ENCODE measurements at places on chromosomes 3 and 15. TPM values are rescaled to one million over a fixed set of nuclear protein-coding genes. Genes with fewer than 3 reads are reported as not detected.

The CADM2 gene
- total RNA-seq = 0.45 TPM

The A4GNT gene
- not detected for total RNA-seq

The MCTP2 gene
- 5.3 TPM for total RNA-seq

The EPHB1 gene
- total RNA-seq = 1.6 TPM

The DNAH1 gene
- total RNA-seq = 4.4 TPM

The PP2D1 gene
- total RNA-seq = 0.88 TPM

The SNTN gene
- total RNA-seq = 0.58 TPM

GRCh38 chr3:40615918-40616819 lies 91.4 kb downstream of the ZNF621 start:
- ATAC-seq = no peak

DNA sequence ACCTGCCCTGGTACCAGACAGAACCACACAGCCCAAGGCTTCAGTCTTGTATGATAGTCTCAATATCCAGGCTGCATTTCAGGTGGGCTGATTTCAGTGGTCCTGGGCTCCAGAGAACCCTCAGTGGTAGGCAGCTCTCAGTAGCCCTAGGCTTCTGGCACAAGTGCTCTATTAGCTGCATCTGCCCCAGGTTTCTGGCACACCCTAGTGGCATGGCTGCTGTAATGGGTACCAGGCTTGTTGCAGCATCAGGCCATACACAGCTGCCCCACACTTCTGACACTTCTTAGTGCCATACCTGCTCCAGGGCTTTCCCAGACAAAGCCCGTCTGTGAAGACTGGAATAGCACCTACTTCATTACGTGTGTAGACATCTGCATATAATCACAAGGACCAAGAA lies 1062.2 kb upstream of the EPHA6 start:
- ATAC-seq = no peak

DNA sequence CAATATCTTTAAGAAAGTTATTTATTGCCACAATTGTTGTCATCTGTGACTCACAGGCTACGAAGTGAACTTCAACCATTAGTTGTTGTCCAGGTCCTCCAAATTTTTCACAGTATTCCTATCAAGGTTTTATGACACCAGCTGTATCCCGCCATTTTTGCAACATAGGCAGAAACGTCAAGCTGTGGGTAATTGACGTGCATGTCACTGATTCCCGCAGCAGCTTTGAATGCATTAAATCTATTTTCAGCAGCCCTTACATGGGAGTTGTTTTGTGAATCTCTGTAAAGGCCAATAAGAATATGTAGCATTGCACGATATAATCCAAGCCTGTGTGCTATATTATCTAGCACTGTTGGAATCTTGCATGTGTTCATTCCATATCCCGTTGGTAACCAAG lies 109.1 kb upstream of the TOPAZ1 start:
- ATAC-seq = no peak

- ATAC-seq = no peak
Measured at GRCh38 chr15:30063835-30064546, 18.8 kb upstream of the GOLGA8J start.

- ATAC-seq = no peak
Measured at GRCh38 chr15:84874981-84875699, 9.3 kb upstream of the SLC28A1 start.

DNA sequence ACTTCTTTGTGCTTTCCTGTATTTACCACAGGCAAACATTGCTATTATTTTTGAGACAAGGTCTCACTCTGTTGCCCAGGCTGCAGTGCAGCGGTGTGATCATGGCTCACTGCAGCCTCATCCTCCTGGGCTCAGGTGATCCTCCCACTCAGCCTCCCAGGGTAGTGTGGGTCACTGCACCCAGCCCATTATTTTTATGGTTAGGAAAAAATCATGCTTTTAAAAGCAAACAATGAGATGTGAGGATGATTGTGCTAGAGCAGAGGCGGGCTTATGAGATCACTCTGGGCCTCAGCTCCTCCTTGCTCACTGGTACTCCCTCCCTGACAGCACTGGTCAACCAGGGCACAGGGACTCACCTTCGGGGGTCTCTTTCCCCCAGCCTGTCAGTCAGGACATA lies 2.2 kb downstream of the MAN2C1 start:
- no peak for ATAC-seq

GRCh38 chr15:74635228-74635627 lies 19.6 kb downstream of the CLK3 start:
- ATAC-seq = peak; percentile 61

DNA sequence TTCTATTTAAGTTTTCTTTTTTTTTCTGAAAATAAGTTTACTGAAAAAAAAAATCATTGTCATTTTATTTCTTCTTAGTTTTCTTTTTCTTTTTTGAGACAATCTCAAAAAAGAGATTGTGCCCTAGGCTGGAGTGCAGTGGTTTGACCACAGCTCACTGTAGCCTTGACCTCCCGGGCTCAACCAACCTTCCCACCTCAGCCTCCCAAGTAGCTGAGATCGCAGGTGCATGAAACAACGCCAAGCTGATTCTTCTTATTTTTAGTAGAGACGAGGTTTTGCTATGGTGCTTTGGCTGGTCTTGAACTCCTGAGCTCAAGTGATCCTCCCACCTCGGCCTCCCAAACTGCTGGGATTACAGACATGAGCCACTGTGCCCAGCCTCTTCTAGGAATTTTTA lies 65.7 kb upstream of the OSTN start:
- no peak for ATAC-seq

DNA sequence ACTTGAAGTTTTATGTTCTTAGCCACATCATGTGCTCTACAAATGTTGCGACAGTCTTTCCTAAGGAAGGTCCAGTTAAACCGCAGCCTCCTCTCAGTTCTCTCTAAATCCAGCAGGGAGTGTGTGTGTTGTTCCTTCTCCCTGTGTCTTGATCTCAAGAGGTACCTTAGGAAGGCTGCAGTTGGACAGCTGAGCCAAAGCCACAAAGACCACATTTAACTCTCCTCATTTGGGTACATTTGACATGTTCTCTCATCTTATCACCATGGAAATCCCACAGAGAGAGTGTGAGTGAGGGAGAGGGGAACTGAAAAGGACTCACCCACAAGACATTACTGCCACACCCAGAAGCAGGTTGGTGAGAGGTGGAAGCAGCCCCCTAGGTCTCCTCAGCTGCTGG lies 79.5 kb downstream of the CD200R1L start:
- ATAC-seq = no peak

GRCh38 chr3:82163907-82164520 lies 402.6 kb upstream of the GBE1 start:
- ATAC-seq = no peak

DNA sequence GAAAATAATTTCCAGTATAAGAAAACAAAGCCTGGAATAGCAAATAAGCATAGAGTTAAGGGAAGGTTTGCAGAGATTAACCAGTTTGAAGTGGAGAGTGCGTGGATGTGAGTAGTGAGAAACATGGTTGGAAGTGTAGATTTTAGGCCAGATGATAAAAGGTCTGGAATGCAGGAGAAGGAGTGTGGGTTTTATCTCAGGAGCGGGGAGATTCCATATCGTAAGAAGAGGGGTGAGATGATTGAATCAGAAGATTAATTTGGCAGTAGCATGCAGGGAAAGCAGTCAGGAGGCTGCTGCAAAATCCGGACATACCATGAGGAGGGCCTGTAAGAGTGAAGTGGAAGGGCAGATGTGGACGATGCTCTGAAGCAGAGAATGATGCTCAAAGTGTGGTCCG lies 13.7 kb downstream of the PPARG start:
- no peak for ATAC-seq

GRCh38 chr15:68298882-68299381 lies 21.4 kb downstream of the FEM1B start:
- peak; percentile 77 for ATAC-seq

- no peak for ATAC-seq
Measured at GRCh38 chr15:95758851-95759250, 571.6 kb upstream of the NR2F2 start.

DNA sequence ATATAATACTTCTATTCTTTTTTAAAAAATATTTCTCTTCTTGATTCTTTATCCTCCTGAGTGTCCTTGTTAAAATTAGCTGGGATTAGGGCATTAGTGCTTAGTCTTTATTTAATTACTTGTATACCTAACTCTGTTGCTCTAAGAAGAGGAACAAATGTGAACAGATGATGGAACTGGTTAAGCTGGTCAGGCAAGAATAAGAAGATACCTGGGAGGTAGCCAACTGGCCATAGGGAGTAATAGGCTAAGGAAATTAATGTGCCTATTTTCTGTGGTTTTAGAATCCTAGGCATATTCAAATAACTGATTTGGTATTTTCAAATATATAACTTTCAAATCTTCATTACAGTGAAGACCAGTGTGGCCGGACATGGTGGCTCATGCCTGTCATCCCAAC lies 54.4 kb downstream of the EIF3J start:
- no peak for ATAC-seq

GRCh38 chr3:192082730-192083660 lies 622.0 kb downstream of the PYDC2 start:
- no peak for ATAC-seq

DNA sequence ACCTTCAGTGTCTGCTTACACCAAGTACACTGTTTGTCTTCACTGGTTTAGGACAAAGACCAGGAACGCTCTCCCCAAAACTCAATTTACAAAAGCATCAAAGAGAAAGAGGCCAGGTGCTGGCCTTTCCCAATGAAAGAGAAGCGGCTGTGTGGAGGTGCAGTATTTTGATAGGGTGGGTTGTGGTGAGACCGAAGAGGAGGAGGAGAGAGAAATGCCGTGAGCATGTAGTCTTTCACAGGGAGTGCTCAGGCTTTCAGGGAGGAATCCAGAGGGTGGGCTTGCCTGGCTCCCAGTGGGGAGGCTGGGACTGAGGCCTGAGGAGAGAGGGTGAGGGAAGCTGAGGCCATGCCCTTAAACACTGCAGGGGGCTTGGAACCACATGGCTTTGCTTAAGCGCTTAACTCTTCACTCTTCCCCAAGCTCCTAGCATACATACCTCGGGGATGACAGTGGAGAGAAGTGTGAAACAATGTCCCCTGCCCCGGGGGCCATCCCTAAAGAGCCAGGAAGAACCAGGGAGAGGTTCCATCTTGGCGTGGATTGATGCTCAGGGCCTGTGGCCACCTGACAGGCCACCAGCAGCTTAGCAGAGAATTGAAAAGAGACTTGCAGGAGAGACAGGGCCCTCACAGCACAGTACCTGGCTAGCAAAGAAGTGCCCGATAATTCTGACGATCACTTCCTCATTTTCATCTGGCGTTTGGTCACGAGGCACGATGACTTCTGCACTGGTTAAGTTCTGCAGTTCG lies 60.5 kb downstream of the SENP2 start:
- no peak for ATAC-seq

All from motor neuron (in vitro differentiated cells).